Activated naive CD4-positive, alpha-beta T cell treated with Interleukin-2 at 50 U/mL for 16 hours (primary cell): ENCODE measurements at places on chromosomes 2 and 18.

DNA sequence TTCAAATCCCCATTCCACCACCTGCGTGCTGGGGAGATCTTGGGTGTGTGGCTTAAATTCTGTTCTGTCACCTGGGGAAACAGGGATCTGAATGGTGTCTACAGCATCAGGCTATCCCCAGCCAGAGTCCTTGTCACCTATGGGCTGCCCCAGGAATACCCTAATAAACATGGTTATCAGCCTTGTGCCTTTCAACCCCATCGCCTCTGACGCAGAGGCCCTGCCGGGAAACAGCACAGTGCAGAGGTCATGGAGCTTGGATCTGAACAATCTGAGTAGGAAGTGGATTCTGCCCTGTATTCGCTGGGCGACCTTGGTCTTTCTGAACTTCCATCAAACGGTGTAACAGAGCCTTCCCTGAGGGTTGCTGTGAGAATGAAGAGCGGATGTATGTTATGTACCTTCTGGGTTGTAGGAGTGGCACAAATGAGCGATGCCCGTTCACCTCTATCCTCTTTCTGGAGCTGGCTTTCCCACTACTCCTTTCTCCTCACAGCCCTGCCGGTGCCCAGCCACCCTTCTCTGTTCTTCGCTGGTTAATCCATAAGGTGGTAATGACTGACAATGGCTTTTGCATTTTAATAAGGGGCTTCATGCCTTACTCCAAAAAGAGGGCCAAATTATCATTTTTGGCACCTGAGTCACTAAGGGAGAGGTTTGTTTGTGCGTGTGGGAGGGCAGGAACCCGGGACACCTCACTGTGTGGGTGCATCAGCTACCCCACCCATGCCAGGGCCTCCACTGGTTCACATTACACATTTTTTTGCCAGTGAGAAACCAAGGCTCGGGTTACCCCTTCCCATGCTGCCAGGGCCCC is 256.5 kb downstream of the MYCN start:
- DNase-seq: no peak

GRCh38 chr2:122535960-122536505 is 780.6 kb downstream of the TSN start:
- no peak for DNase-seq

- no peak for DNase-seq
These were observed 132.4 kb downstream of the COPS8 start for GRCh38 chr2:237217995-237218616.

DNA sequence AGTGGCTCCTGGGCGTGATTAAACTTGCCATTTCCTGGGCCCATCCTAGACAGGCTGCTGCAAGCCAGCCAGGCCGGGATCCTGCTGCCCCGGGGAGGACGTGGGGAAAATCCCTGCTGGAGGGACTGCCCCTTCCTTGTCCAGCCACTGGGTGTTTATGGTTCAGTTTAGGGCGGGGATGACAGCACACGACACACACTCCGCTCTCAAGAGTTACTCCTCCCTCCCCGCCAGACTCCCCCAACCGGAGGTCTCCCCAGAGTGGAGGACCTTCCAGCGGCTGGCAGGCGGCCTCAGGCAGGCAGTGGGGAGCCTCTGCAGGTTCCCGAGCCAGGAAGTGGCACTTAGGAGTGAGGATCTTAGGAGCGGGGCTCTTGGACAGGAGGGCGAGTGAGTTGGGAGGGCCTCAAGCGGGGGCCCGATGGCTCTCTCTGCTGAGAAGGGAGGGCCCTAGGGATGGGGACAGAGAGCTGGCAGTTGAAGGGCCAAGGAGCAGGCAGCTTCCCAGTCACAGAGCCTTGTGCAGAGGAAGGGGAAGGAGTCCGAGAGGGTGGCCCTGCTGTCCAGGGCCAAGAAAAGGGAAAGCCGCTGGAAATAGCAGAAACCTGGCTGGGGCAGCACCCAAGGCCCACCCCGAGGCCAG is 5.7 kb upstream of the GPR35 start:
- DNase-seq: no peak

DNA sequence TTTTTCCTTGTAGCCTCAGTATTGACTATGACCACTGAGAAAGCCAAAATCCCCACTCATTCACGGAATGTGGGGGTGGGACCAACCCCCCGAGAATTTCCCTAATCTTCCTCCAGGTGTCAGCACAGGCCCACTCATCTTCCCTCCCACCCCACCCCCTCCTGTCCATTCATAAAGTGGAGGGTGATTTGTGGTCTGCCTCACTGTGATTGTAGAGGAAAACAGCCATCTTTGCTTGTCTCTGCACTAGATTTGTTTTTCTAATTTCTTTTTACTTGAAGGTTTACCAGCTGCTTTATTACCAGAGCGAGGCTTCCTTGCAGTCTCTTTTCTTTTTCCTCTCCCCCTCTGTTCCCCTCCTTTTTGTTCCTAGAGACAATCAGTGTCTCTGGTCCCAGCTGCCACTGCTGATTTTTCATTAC is 171.8 kb downstream of the ICOS start:
- DNase-seq: peak; percentile 53

- DNase-seq: no peak
These were observed 77.8 kb downstream of the RHBDD1 start for GRCh38 chr2:226913641-226914040.

GRCh38 chr18:60722742-60723141 is 350.2 kb upstream of the MC4R start:
- DNase-seq: no peak
